Stimulated activated naive CD4-positive, alpha-beta T cell (primary cell): ENCODE measurements at places on chromosomes 4 and X.
A peak's percentile ranks its signal among the peaks of the same experiment; 100 is the strongest.

DNA sequence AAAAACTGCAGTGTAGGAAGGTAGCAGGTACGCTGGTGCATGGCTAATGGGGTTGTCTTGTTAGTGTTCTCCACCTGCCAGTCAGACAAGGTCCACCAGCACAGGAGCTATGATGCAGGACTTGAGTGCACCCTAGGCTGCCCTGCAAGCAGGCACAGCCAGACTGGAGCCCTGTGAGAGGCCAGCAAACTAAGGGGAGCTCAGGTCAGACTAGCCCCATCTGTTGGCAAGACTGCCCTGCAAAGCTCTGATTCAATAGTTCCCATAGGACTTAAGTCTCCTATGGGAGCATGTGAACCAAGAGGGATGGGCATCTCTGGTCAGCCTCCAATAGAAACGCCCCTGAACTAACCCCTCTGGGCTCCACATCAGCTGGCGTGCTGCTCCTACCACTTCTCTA lies 1307.3 kb downstream of the C4orf33 start:
- no peak for DNase-seq

- peak; percentile 69 for DNase-seq
Measured at GRCh38 chr4:139301821-139302611, at the start of gene NDUFC1. Gene NDUFC1 (minus strand): TSS chr4:139302477. CDS start chr4:139295798, 6,679 bp downstream.

- DNase-seq = no peak
Measured at GRCh38 chrX:27555514-27555913, 34.6 kb upstream of the DCAF8L2 start.

GRCh38 chr4:157357887-157358286 lies 137.4 kb downstream of the GRIA2 start:
- DNase-seq = no peak

GRCh38 chr4:150582873-150583286 lies 929 bp downstream of the MAB21L2 start:
- no peak for DNase-seq

DNA sequence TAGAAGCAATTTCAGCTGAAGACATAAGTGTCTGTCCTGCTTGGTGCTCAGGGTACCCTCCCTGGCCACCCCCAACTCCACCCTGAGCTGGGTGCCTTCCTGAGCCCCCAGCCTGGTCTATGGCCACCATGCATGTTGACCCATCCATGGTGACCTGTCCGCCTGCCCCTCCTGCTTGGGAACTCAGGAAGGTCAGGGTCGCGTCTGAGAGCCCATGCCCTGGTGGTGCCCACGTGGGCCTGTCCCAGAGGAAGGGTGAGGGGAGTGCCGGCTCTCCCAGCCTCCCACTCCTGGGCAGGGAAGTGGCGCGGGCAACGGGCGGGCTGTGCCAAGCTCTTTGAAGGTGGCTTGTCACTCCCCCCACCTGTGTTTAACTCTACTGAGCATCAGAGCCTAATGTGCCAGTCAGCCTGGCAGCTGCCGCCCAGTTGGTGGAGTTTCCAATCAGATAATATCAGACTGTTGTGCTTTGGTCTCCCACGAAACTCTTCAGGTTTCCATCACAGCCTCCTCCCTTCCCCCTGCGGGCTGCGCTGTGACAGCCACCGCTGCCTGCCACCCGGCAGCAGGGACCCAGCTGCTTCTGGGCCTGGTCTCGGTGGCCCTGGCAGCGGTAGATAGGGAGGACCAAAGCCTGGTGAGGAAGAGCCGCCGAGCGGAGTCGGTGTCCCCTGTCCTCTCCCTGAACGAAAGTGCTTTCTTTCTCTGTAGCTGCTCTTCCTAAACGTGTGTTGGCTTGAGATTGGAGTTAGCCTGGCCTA lies 4.8 kb downstream of the SH3BP2 start:
- DNase-seq = peak; percentile 41

- no peak for DNase-seq
Measured at GRCh38 chr4:79864500-79865200, 208.4 kb downstream of the ANTXR2 start.

DNA sequence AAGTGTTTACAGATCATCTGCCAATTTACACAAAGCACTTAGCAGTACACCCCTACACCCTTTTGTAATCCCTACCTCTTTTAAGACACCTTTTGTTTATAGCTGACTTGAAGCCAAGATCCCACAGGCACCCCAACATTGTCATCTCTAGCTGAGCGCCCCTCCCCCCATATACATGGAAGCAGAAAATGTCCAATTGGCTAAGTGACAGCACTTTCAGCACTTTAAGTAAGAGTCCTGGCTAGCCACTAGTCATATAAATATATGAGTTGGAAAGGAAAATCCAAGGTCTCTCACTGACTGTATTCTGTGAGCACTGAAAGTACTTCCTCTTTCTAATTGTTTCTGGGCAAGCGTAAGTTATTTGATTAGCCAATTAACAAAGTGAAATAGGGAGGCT lies 108.2 kb downstream of the NSUN7 start:
- no peak for DNase-seq

DNA sequence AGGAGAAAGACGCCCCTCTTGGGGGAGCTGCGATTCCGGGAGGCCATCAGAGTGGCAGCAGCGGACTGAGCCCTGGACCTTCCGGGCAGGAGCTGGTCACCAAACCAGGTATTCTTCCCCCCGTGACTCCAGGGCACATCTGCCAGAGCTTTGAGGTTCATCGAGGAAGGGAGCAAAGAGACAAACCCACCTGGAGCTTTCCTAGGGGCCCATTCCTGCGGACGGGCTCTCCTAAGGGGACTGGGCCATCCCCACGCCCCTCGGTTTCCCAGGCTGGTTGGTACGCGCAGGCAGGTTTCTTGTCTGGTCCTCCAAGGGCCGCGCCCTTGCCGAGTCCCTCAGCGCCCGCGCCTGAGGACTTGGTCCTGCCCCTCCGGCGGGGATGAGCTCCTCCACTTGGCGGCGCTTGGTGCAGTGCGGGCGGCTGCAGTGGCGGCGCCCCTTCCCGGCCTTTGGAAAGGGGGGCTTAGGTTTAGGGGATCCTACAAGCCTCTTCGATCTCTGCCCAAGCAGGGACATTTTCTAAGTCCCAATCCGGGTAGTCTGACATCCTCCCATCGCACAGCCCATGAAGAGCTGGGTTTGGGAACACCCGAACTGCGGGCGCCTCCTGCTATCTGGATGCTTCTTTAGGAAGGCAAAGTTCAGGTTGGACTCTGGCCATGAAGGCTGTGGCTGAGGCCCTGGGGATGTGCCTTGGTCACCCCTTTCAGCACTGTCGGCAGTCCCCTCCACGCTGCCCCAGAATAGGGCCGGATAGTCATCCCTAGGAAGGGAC lies 538 bp downstream of the STBD1 start:
- no peak for DNase-seq

DNA sequence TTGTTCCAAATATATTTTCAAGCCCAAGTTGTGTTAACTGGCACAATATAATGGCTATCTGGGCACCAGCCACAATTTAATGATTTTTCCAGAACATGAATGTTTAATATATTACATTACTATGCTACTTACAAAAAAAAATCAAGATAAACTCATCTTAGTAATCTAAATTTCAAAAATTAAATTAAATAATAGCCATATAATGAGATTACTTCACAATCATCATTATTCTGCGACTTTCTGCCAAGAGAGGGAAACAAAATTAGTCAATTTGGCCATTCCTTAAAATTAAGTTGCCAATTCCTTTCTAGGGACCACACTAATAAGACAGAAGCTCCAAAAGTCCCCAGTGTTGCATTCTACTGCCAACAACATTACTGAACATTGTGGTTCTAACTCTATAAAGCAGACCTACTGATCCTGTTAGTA lies 7.5 kb downstream of the NEK1 start:
- DNase-seq = no peak

DNA sequence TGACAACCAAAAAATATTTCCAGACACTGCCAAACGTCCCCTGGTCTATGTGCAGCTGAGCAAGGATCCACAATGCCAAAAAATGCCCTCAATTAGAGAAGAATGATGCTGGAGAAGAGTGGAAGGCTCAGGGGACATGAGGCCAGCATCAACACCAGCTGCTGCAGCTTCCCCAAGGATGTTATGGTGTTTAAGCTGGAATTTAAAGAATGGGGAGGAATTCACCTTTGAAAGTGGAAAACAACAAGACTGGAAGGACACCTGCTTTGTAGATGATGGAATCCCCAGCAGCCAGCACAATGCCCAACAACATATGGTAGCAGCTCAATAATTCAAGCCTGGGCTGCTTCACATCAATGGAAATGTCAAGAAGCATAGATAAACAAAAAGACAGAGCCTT lies 20.3 kb upstream of the SMPX start:
- no peak for DNase-seq

GRCh38 chr4:11529625-11530201 lies 101.0 kb upstream of the HS3ST1 start:
- DNase-seq = no peak

DNA sequence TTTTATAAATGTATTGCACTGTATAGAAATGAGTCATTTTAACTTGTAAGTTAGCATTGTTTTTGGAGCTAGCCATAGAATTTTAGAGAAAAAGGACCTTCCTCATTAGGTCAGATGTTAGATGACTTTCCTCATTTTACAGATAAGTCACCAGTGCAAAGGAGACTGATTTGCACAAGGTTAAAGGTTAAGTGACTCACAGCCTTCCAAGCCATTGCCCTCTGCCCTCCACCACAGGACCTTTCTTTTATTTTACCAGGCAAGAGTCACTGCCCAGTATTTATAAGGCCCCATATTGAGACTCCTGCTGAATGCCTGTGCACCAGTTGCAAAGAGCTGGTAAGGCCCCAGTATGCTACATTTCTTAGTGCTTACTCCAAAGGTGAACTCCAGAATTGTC lies 4.2 kb upstream of the ABCG2 start:
- DNase-seq = no peak

GRCh38 chrX:106802388-106803275 lies at the start of gene TBC1D8B:
Gene TBC1D8B (plus strand): TSS chrX:106802673. CDS start chrX:106802854, 181 bp downstream.
- DNase-seq = no peak
